ENCODE measurements at places on chromosomes 7 and 10. TPM values are rescaled to one million over a fixed set of nuclear protein-coding genes. Genes with fewer than 3 reads are reported as not detected.

Gene AKR1C8
- not detected for total RNA-seq

Gene KNDC1
- total RNA-seq, result 1.6 TPM

Gene ITIH5
- total RNA-seq, result 0.08 TPM

Gene NPSR1
- not detected for total RNA-seq

Gene TRIL
- 1.1 TPM for total RNA-seq

Gene COL17A1
- total RNA-seq, result 0.23 TPM
